ENCODE measurements at places on chromosomes 7 and 10.

DNA sequence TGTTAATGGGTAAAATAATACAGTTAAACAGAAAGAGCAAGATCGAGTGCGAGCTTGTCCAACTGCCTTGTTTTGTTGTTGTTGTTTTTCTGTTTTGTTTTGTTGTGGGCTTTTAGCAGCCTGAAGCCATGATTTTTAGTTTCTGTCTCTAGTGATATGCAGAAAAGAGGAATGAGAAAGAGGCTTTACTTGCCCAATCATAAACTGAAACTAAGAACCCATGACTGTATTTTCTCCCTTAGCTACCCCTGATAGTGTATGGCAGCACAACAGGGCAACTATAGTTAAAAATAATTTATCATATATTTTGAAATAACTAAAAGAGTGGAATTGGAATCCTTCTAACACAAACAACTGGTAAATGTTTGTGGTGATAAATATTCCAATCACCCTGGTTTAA is 493.9 kb downstream of the GLRX3 start:
- no peak for DNase-seq

GRCh38 chr7:19119372-19119771 is 1.9 kb upstream of the TWIST1 start:
- DNase-seq = no peak

DNA sequence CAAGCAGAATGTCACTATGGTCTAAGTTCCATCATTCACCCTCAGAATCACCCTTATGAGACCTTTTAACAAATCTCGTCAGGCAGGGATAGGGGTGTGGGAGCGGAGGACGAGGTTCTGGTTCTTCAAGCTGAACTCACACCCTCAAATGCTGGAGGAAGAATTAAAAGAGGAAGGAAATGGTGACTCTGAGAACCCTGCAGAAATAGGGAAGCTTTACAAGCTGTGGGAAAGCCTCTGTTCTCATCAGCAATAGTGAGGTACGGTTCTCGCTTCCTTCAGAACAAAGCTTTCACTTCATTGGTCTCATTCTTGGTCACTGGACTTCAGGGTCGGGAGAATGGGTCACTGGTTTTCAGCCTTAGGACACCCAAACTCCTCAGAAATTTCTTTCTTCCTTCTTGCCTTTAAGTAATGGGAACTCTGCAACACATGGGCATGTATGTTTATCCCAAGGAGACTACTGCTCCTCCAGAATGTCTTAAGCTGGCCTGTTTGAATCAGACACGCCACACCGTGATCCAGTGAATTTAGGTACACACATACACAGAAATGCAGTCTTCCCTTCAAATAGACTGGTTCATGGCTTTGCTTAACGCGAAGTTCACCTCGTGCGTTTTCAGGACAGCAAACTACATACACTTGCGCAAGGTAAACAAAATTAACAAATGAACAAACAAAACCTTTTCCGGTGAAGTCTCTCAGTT is 226.0 kb downstream of the SFMBT2 start:
- DNase-seq = no peak

DNA sequence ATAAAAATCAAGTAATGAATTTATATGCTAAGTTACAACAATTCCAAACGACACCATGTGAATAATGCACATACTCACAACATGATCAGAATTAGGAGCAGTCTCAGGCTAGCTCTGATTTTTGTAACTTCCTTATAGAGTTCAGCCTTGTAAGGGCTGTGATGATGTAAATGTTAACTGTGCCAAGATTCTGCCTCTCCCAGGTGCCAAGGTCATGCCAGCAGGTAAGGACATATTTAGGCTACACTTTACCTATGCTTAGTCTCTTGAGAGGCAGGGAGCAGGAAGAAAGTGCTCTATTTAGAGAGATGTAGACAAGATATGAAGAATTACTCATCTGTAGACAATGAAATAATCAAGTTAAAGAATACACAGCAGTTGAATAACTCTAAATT is 53.6 kb upstream of the AGR3 start:
- DNase-seq = no peak

DNA sequence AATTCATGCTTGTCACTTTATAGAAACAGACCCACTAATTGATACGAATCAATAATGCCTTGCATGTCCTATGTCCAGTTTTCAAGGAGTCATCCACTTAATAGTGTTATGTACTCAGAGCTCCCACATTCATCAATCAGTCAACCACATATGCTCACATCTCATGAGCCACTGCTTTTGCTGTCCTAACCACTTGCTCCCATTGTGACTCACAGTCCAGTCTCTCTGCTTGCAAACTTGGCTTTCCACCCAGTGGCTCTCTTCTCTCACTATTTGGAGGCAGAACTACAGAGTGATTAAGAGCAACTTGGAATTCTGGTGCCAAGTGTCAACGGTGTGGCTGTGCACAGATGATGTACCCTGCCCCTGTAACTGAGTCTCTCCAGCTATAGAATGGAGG is 166.0 kb downstream of the SNX13 start:
- no peak for DNase-seq

GRCh38 chr10:71073451-71074175 is 138.8 kb upstream of the UNC5B start:
- DNase-seq = no peak

DNA sequence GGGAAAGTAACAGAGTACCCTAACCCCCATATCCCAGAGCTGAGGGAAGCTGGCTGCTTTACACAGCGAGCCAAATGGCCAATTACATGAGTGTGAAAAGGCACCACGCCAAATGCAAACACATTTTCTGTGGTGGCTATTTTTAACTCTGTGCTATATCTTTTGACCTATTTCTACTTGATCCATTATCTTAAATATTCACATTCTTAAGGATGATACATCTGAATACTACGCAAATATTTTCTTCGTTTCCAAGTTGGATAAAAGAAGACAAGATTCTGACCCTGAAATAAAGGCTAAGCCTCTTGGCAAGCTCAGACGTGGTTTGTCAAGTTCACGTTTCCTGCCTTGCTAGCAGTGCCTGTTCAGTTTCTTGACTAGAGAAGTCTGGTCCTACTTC is 146.7 kb upstream of the TMEM196 start:
- no peak for DNase-seq

DNA sequence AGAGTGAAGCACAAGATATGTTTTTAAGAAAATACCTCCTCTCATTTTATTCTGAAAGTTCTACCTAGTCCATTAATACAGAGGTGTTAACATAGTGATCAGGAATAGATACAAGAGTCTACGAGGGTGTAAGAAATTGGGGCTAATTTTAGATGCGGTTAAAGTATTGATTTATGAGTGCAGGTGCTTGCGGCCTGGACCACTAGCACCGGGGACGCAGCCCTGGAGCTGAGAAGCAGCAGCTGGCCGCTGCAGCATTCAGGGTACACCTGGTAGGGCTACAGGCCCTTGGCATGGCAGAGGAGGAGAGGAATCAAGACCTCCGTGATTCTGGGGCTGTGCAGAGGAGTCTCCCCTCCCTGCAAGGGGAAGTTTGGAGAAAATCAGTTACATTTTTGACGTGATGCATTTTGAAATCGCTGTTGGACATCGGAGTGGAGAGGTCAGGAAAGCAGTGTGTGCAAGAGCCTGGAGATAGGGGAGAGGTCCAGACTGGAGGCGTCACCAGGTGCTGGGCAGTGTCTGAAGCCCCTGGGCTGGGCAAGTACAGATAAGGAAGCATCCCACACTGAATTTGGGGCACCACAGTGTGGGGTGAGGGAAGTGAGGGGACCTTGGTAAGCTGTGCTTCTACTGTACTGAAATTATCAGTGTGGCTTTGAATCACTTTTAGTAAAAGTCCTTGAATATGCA is 112.3 kb downstream of the VWC2 start:
- no peak for DNase-seq

DNA sequence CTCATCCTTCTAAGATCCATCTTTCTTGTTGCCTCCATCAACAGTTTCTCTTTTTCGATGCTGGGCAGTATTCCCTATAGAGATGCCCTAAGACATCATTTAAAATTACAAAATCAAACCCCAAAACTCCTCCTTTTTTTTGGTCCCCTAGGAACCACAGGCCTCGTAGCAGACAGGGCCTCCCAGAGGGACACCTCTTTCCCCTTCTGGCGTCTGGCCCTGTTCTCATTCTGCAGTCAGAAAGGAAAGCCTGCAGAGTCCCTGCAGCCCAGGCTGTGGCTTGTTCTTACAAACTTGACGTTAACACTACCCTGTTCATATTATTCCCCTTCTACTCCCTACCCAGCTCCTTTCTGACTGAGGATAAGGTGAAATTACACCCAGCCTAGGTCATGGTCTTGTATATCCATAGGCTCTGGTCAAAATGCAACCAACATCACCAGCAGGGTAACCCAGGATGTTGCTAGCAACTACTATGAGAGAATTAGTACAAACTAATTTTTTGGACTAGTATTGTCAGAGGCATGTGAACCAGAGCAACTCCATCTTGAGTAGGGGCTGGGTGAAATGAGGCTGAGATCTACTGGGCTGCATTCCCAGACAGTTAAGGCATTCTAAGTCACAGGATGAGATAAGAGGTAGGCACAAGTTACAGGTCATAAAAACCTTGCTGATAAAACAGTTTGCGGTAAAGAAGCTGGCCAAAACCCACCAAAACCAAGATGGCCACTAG is 3.5 kb upstream of the EPHA1 start:
- no peak for DNase-seq

DNA sequence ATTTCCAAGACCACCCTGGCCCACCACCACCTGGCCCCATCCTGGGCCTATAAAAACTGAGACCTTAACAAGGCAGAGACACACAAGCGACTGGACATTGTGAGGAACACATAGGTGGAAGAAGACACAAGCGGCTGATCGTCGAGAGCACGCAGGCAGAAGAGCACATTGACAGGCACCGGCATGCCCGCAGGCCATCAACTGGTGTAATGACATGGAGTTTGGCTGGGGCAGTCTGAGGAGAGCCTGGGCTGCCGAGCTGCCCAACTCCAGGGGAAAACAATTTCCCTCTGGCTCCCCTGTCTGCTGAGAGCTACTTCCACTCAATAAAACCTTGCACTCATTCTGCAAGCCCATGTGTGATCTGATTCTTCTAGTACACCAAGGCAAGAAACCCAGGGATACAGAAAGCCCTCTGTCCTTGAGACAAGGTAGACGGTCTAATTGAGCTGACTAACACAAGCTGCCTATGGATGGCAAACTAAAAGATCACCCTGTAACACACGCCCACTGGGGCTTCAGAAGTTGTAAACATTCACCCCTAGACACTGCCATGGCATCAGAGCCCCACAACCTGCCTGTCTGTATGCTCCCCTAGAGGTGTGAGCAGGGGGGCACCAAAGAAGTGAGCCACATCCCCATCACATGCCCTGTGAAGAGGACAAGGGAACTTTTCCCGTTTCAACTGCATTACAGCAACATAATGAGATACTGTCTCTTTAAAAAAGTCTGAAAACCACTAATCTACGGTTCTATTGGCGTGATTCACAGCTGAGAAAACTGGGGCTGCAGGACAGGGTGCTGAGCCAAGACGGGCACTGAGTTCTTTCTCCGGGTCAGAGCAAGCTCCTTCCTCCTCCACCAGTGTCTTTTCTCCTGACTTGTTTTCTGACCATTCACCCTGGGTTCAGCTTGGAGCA is 18.5 kb upstream of the TNS3 start:
- no peak for DNase-seq

- DNase-seq = no peak
Observed at GRCh38 chr10:88297103-88297502, 286.0 kb downstream of the RNLS start.

DNA sequence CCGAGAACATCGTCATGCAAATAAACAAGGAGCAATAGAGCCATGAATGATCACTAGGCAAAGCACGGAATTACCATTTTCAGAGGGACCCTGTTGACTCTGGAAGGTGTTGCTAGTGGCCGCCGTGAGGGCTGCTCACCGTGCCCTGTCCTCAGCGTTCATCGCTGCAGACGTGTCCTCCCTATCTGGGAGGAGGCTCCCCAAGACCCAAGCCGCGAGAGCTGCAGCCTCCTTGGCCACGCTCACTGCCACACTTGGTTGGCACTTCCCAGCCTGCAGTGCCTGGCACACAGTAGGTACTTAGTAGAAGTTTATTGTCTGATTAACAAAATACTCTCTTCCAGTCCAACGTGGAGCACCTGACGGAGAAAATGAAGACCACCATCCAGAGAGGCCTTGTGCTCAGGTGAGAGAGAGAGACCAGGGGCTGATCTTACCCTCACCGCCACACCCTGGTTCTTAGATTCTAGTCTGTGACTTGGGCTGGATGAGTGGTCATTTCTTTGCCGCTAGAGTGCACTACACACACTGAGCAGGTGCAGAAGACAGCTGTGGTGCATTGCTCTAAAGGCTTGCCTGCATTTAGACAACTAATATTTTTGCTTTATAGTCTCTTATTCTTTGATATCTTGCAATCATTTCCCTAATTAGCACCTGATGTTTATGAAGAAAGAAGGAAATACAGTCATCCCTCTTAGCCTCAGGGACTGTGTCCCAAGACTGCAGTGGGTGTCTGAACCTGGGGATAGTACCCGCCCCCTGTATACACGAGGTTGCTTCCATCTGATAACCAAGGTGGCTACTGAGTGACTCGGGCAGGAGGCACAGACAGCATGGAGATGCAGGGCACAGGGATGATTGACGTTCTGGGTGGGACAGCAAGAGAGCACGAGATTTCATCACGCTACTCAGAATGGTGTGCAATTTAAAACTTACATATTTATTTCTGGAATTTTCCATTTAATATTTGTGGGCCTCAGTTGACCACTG is 40.3 kb downstream of the PITRM1 start:
- DNase-seq = no peak

GRCh38 chr7:55527307-55527706 is 45.0 kb downstream of the VOPP1 start:
- DNase-seq = no peak

DNA sequence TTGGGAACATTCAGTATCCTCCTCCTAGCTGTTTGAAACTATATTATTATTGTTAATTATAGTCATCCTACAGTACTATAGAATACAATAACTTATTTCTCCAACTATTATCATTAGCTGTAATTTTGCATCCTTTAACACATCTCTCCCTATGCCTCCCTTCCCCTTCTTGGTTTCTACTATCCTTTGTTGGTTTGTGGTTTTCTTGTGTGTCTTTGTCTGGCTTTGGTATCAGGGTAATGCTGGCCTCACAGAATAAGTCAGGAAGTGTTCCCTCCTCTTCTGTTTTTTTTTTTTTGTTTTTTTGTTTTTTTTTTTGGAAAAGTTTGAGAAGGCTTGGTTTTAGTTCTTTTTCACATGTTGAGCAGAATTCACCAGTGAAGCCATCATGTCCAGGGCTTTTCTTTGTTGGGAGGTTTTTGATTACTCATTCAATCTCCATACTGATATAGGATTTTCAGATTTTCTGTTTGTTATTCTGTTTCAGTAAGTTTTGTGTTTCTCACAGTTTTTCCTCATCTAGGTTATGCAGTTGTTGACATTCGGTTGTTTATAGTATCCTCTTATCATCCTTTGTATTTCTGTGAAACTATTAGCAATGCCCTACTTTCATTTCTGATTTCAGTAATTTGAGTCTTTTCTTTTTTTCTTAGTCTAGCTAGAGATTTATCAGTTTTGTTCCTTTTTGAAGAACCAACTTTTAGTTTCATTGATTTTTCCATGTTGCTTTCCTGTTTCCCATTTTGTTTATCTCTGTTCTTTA is 21.6 kb downstream of the C1GALT1 start:
- no peak for DNase-seq

- DNase-seq = no peak
Observed at GRCh38 chr7:134782121-134782623, 2.7 kb downstream of the CALD1 start.

All from activated CD8-positive, alpha-beta memory T cell treated with anti-CD3 and anti-CD28 coated beads for 4 hours (primary cell).